ENCODE measurements at places on chromosomes 12 and 14.

GRCh38 chr14:29191092-29191491 lies 424.5 kb downstream of the FOXG1 start:
- no peak for DNase-seq

DNA sequence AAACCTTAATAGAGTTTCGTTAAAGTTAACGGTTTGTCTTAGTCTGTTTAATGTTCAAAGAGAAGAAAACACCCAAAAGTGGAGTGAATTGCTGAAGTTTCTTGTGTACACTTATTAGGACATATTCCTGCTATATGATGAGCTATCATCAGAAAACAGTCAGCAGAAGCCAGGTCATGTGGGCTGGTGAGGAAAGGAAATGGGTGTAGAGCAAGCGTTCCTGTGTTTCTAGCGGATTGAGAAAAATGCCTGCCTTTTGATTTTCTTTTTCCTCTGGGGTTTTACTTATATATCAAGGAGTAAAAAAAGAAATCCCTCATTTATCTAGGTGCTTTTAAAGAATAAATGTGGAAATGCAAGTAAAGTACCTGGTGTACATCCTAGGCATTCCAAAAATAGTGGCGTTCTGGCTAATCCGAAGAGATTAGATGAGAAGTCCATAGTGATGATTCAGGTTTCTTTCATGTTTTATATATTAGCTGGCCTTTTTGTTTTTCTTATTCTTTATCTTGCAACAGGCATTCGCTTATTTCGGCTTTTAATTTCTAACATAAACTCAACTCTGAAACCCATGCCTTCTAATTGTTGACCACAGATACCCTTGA lies 50.7 kb downstream of the FLRT2 start:
- DNase-seq: no peak

GRCh38 chr14:103103461-103104388 lies 9.2 kb downstream of the EXOC3L4 start:
- DNase-seq: no peak

DNA sequence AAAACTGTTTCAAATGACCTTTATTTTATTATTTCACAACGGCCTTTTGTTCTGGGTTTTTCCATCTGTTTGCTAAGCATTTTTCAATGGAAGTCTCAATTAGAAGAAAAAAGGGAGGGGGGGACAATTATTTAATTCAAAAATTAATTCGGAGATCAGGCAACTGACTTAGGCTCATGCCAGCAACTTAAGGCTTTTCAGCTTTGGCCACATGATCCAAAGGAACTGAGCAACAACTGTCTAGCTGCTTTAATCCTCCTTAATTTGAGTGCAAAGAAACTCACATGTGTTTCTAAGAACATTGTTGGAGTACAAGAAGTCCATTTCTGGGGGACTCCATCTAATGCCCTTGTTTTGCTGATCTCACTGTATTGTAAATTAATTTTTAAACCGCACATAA lies 188.0 kb downstream of the EXOC5 start:
- no peak for DNase-seq

DNA sequence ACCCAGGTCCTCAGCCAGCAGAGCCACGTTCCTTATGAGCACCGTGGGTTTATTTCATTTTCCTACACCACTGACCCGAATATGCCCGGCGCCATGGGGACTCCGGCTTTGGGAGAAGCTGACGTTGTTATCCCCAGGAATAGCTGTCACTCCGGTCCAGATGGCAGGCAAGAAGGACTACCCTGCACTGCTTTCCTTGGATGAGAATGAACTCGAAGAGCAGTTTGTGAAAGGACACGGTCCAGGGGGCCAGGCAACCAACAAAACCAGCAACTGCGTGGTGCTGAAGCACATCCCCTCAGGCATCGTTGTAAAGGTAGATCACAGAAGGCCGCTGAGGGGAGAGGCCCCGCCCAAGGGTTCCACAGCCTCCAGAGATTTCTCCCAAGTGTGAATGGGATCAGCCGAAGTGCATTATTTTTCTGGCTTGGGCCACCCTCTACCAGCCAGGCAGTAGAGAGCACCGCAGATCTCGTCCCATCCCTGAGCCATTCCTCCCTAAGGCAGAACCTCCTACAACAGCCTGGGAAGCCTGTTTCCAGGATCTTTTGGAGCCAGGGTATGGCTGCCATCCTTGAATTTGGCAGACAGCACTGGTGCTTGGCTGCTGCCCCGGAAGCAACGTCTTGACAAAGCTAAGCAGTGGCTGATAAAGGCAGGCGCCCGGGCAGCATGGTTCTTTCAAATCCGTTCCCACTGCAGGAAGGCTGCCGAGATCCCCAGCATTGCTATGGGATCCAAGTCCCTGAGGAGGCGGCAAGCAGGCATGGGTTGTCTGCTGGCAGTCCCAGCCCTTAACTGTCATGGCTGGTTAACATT lies 17.8 kb downstream of the CDK2AP1 start:
- no peak for DNase-seq

Measured in activated effector memory CD4-positive, alpha-beta T cell treated with anti-CD3 and anti-CD28 coated beads, Interleukin-2, amount 50 U/mL, for 16 hours (primary cell).